C1 segment of cervical spinal cord (tissue), 14 donors: ENCODE measurements at places on chromosomes 7 and 10.

GRCh38 chr7:29017713-29018112, 59.6 kb upstream of the TRIL start:
- DNase-seq, result no peak

DNA sequence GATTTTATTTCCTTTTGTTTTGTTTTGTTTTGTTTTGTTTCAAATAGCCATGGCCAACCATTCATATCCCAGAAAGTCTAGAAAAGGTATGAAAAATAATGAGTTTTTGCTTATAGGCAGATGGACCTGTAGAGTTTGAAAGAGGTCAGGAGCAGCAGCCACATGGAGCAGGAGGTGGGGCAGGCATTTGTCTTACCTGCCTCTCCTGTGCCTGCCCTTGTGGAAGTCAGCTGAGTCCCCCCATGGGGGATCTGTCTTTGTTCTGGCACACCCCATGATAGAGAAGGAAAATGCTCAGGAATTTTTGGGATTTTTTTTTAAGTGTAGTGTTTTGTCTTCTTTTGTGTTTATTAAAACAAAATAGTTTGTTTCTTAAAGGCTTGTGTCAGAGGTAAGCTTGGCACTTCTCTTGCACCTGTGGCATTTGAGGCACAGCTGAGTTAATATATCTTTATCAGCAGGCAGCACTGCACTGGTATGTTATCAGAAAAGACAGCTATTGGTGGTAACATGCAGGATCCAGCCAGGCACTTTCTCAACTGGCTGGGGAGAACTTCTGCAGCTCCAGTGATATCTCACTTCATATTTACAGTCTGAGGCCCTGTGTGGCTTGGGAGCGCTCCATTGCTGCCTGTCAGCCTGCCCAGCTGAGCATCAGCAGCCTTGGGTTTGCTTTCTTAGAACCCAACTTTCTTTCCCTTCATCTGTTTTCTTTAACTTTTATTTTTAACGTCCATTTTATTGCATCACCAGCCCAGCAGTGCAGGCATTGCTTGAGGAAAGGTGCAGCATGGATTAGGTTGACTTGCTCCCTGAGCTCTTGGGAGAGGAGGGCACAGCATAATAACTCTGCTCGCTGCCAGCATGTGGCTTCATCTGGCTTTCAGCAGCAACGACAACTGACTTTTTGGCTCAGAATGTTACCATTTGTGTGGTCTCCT, 44.4 kb downstream of the LRRC4 start:
- DNase-seq, result no peak

DNA sequence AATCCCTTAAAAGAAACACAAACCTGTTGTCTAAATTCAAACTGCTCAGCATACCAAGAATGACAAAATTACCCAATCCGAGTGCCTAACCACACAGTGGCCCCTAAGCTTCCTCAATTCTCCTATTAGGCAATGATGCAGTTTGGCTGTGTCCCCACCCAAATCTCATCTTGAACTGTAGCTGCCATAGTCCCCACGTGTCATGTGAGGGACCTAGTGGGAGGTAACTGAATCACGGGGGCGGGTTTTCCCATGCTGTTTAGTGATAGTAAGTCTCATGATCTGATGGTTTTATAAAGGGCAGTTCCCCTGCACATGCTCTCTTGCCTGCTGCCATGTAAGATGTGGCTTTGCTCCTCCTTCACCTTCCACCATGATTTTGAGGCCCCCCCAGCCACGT, 21.9 kb downstream of the PSAP start:
- no peak for DNase-seq

DNA sequence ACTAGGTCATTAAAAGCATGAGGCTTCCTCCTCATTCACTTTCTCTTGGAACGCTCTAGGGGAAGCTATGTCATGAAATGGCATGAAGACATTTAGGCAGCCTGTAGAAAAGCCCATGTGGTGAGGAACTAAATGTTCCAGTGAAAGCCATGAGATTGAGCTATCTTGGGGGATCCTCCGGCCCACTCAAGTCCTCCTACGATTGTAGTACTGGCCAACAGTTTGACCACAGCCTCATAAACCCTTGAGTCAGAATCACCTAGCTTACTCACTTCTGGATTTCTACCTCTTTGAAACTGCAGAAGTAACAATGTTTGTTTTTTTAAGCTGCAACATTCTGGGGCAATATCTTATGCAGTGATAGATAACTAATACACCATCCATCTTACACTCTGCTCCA, 605.1 kb downstream of the SORCS1 start:
- DNase-seq, result no peak

GRCh38 chr7:17846935-17847334, 93.4 kb downstream of the SNX13 start:
- no peak for DNase-seq

DNA sequence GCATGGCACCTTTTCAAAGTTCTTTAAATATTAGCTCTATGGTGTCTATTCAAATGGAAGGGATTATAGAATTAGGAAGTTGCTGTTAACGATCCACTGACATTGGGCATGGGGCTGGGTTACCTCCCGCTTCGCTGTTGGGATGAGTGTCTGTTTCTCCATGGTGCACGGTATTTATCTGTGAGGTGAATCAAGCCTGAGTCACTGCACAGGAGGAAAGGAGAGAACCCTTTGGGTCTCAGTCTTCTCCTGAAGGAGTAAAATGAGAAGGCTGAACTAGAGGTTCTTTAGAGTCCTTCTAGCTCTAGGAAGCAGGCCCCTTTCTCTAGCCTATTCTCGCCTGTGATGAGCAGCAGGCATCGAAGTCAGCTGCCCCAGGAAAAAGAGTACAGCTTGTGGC, 7.3 kb downstream of the JCAD start:
- no peak for DNase-seq

DNA sequence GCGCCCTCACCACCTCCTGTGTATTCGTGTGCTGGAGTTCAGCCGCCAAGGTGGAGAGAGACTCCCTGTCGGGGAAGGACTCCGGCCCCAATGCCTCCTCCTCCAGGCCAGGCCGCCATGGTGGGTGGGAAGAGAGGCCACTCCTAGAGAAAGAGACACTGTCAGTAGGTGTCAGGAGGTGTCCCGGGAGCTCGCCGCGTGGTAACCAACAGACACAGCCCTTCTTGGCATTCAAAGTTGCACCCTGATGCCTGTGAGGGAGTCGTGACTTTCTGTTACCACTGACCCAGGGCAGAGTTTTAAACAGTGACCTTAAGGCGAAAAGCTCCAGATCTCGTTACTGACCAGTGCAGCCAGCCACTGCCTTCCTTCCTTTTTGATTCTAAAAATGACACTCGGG, 155.2 kb downstream of the CUX1 start:
- no peak for DNase-seq

DNA sequence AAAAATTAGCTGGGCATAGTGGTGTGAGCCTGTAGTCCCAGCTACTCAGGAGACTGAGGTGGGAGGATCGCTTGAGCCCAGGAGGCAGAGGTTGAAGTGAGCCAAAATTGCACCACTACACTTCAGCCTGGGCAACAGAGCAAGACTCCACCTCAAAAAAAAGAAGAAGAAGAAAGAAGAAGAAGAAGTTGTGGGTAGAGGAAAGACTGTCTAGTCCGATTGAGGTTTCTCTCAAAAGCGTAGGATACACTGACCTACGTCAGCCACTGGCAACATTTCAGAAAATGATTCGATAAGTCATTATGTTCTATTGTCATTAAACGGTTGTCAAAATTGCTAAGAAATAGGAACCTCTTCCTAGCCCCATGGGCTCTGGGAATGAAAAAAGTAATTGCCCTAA, 22.3 kb upstream of the RHBDD2 start:
- no peak for DNase-seq

- no peak for DNase-seq
Observed at GRCh38 chr7:69762821-69763352, 164.6 kb downstream of the AUTS2 start.
